ENCODE measurements at places on chromosomes 12 and 14.

DNA sequence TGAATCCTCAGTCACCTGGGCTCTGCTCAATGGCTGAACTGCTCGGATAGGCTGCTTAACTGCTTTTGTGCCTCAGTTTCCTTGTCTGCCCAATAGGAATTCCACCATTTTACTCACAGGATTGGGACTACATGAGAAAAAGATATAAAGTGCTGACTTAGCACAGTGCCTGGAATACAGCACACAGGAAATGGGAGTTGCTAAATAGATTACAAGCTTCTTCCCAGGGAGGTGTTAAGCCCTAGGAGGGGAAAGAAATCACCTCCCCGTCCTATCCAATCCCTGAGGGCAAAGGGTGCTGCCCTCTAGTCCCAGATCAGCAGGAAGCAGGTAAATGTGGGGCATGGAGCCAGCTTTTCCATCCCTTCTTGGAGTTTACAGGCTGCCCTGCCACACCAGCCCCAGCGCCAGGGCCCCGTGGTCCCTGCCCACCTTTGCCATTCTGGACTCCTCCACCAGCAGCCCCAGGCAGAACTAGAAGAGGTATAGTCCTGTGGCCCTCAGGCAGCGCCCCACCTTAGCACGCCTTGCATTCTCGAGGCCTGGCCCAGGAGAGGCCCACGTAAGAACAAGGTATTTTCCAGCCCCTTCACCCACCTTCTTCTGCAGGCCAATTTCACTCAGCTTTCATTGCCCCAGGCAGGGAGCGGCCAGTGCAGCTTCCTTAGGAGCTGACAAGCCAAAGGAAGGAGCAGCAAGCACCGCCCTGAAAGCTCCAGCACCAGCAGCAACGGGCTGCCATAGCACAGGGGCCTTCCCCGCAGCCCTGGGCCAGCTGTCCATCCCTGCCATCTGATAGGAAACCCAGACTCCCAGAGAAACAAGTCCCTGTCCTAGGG, 28.8 kb upstream of the RPLP0 start:
- no peak for DNase-seq

DNA sequence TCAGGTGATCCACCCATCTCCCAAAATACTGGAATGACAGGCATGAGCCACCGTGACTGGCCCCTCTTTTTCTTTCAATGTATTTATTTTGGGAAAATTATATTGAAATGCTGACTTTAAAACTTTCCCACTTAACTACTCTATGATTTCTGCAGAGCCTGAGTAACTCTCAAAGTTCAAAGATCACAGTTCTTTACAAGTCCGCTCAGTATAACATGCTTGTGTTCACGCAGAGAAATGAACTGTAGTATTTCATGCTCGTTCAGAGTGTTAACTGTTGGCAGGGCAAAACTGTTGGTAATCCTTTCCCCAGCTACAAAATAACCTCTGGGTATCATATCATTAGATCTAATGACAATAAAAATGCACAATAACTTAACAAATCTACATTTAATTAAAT, 50.7 kb upstream of the ADAMTS20 start:
- DNase-seq: no peak

DNA sequence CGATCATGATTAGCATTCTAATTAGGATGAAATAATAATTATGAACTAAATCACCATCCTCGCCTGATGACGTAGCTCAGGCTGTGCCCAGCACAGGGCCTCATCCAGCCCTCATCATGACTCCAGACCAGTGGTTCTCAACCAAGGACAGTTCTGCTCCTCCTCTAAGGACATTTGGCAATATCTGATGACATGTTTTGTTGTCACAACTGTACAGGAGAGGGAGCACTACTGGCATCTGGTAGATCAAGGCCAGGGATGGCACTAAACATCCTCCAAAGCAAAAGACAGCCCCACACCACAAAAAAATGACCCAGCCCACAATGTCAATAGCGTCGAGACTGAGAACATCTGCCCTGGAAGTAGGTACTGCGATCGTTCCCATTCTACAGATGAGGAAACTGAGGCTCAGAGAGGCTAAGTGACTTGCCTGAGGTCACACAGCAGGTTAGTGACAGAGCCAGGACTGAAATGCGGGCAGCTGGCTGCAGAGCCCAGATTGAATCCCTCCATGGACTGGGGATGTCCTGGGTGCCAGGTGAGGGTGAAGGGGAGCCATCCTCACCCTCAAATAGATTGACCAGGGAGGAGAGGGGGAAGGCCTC, 15.5 kb downstream of the TRPV4 start:
- DNase-seq: no peak

DNA sequence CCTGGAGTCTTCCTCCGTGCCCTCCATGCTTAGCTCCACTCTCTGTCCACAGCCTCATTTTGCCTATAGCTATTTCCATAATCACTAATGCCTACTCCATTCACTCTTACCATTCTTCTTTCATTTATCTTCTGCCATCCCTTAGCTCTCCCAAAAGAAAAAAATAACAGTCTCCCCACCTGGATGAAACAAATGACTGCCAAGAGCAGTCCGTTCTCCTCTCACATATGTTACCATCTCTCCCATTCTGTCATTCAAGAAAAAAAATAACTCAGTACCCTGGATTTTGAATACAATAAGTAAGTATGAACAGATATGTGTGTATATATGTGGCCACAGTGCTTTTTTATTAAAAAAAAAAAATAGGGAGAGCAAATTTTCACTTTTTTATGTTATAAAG, 13.2 kb downstream of the DUSP16 start:
- no peak for DNase-seq

- no peak for DNase-seq
These were observed 307.2 kb downstream of the ADGRD1 start for GRCh38 chr12:131260954-131261353.

DNA sequence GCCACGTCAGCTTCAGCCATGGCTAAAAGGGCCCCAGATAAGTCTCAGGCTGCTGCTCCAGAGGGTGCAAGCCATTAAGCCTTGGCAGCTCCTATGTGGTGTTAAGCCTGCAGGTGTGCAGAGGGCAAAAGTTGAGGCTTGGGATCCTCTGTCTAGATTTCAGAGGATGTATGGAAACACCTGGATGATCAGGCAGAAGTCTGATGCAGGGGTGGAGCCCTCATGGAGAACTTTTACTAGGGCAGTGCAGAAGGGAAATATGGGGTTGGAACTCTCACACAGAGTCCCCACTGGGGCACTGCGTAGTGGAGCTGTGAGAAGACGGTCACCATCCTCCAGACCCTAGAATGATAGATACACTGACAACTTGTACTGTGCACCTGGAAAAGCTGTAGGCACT, 47.9 kb downstream of the SDR9C7 start:
- DNase-seq: no peak

DNA sequence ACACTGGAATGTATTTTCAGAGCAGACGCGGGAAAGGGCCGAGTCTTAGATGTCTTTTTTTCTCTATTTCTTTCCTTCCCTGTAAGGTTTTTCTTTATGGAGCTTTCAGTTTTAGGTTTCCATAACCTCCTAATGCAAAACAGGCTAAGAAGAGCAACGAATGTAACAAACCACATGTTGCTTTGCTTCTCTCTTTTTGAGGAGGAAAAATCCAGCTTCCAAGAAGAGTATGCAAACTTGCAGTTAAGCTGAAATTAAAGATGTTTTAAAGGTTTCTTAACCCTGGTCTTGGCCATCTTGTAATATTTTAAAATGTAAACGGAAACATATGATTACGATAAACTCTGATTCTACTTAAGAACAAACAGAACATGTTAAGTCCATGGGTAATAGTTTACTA, 86.9 kb downstream of the PRICKLE1 start:
- DNase-seq: no peak

DNA sequence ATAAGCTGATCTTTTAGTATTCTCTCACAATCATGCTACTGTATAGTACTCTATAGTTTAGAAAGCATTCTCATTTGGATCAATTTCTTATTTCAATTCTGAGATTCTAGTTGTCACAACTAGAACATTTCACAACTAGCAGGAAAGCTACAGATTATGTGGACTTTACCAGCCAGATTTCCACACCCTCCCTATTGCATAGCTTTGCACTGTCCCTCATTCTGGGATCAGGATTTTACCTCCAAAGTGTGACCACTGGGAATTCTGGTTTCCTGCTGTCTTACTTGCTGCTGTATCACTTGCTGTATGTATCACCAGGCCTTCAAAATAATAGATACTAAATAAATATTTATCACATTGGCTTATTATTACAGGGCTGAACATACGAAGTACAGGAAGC, 10.2 kb upstream of the PELI2 start:
- DNase-seq: no peak

- no peak for DNase-seq
These were observed 39.6 kb downstream of the HECTD4 start for GRCh38 chr12:112342587-112342986.

- no peak for DNase-seq
These were observed 1.2 kb downstream of the SLC35F4 start for GRCh38 chr14:57864659-57865058.

DNA sequence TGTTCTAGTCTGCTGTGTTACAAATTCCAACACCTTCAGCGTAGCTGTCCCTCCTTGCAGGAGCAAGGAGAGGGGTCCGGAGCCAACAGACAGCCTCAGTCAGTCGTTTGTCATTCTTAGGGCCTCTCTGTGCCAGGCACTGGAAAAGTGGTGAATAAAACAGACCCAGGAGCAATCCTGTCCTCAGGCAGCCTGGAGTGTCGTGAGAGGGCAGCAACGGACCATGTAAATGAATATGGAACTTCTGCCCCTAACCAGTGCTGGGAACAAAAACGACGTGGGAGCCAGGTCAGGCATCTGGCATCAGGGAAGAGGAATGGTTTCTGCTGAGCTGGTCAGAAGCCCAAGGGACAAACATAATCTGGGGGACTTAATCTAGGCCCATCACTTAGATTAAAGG, 64.8 kb upstream of the PSMC1 start:
- no peak for DNase-seq

DNA sequence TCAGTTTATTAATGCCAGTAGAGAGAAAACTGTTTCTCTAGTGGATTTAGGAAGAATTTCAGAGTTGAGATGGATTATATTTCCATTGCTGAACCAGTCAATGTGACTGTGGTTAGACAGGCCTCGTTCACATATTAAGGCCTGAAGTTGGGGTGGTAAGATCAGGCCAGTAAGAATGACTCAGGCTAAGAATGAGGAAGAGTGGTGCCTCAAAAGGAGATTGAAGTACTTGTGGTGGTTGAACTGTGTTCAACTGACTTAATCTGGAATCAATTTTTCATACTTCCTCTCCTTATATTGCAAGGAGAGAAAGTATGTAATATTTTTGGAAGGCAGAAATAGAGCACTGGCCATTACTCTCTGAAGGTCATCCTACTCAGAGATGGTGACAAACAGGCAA, 37.8 kb upstream of the ATF7IP start:
- no peak for DNase-seq

- DNase-seq: no peak
These were observed 23.0 kb downstream of the ISCA2 start for GRCh38 chr14:74516451-74517160.

DNA sequence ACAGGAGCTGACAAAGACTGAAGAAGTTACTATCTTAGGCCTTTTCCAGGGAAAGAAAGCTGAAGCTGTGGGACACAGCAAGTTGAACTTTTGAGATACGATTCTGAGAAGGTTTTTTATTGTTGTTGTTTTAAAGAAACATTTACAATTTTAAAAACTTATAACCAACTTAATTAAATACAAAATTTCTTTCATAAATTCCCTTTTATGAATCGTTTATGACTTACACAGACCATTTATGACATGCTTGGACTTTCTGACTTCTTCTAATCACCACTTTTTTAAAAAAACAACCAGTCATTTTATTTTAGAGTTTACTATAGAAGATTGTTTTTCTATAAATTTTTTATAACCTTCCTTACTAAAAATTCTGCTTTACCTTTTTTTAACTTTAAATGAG, 68.7 kb downstream of the DHRS2 start:
- no peak for DNase-seq

GRCh38 chr14:54312166-54312801, 84.5 kb upstream of the CDKN3 start:
- no peak for DNase-seq

Data from effector CD4-positive, alpha-beta T cell (primary cell).